ENCODE measurements at places on chromosomes 11 and 22.

DNA sequence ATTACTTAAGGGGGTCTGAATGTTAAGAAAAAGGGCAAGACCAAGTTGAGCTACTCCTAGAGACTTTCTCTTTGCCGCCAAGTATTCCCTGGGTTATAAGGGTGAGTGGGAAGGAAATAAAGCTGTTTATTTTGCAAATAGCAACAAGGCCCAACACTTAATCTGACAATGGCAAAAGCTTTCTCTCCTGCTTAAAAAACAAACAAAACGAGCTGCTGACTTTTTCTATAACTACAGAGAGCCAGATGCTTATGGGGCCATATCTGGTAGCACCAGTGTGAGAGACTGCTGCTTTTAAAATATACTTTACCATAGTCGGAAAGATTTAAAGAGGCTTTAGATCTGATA is 2.3 kb upstream of the KDM2A start:
- DNase-seq, result no peak

- DNase-seq, result peak; percentile 49
Observed at GRCh38 chr22:38504731-38505540, 1.2 kb downstream of the DDX17 start.

DNA sequence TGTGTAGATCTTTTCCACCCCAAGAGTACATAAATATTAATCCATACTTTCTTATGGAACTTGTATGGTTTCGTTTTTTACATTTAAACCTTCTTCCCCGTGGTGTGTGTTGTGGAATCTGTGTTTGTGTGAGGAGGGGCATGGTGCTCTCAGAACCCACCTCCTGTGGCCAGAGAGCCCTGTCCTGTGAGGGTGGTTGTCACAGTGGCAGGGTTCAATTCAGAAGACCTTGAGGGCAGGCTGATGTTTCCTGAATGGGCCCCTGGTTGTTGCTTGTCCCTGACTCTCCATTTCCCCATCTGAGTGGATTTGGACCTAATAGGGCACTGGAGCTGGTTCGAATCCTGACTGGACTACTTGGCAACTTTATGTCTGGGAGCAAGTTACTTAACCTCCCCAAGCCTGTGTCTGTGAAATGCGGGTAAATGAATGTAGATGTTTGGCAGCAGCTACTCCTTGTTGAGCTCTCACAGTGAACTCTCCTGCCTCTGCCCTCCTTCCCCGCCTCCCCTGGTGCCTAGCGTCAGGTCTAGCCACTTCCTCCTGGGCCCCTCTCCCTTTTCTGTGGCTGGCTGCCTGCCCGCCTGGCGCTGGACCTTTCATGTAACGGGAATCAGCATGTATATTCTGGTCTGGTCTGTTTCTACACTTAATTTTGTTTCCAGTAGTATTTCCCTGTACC is 7.3 kb downstream of the NEAT1 start:
- no peak for DNase-seq

DNA sequence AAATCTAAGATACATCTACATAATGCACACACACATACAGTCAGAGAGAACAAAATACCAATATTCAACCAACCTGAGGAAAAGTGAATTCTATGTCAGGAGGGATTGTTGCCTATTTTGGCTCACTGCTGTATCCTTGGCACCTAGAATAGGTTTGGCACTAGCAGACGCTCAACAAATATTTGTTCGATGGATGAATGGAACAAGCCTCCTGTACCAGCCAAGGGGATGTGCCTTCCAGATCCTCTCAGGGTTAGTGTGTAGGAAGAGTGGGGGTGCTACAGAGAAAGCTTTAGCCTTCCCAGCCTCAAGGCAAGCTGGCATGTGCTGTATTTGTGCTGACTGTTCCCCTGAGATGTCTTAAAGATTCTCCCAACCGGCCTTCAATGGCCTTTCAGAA is 23.3 kb upstream of the POU2AF1 start:
- no peak for DNase-seq

DNA sequence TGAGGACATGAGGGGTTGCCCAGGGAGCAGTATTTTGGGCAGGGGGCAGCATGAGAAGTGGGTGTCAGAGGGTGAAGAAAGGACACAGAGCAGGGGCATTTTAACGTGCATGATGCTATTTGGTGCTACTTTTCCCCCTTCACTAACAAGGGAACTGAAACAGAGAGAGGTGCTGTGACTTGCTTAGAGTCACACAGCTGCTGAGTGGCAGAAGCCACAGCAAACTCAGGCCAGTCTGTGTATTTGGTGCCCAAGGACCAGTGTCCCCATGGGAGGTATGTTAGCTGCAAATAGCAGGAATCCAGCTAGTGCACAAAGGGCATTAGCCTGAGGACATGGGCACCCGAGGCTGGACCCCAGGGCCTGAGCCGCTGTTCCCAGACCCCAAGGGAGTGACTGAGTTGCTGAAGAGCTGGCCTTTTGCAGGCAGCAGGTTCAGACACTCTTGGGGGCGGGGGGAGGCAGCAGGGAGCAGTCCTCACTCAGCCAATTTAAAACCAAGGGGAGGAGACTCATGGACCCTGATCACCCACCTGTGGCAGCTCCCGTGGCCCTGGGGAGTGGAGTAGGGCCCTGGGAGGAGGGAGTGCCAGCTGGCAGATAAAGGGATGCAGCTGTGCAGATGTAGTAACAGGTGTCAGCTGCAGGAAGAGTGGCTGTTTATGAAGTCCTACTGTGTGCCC is 14.6 kb downstream of the PARVG start:
- DNase-seq, result no peak

GRCh38 chr22:37358386-37358785 is 68.9 kb downstream of the ELFN2 start:
- DNase-seq, result no peak

DNA sequence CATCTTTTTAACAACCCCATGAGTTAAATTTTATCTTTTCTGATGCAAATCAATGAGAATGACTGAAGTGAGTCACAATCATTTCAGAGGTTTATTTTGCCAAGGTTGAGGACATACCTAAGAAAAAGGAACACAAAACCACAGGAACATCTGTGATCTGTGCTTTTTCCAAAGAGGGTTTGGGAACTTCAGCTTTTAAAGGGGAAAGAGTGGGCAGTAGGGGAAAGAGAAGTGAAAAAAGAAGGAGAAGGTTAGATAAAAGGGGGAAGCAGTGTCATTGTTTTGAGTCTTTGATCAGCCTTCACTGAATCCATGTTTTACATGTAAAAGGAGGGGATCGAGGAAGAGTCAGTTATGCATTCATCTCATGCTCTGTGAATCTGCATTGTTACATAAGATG is 45.3 kb upstream of the SPON1 start:
- DNase-seq, result no peak

- no peak for DNase-seq
Observed at GRCh38 chr22:27475548-27475897, 326.0 kb downstream of the MN1 start.

Data from activated CD4-positive, alpha-beta T cell treated with anti-CD3 and anti-CD28 coated beads for 24 hours (primary cell).